Activated naive CD4-positive, alpha-beta T cell (primary cell): ENCODE measurements at places on chromosomes 6 and 20.

- no peak for DNase-seq
Measured at GRCh38 chr6:53544217-53544469, 758 bp downstream of the GCLC start.

- no peak for DNase-seq
Measured at GRCh38 chr6:3561725-3562124, 104.9 kb upstream of the SLC22A23 start.

DNA sequence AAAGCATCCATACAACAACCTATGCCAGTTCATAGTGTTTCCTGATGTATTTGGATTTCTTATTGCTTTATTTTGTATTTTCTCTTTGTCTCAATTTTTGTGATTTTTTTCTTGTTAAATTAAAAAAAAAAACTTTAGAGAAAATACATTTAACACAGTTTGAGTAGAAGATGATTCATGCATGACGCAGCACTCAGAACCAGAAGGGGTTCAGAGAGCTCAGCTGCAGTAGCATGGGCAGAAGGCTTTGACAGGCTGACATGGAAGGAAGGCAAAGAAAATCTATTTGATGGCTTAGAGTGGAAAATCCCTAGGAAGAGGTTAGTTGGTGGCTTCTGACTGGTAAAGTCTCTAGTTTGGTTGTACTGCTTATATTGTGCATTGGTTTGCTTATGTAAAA is 207.2 kb upstream of the STXBP5 start:
- no peak for DNase-seq

DNA sequence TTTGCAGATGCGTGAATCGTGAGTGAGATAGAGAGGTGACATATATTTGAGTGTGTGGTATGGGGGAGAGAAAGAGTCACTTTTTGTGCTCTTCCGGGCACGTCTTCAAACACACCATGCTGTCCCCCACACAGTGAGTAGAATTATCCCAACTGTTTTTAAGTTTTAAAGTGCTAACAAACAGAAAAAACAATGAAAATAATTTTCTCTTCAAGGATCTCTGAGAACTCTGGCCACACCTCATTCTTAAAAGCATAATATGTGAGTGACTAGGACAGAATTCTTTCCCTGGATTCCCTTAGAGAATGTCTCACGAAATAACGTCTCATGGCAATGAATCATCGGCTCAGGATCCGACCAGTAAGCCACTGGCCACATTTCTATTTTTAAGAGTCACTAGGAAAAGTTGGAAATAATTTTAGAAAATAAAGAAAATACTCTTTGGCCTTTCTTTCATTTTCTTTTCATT is 235.7 kb upstream of the ZNF217 start:
- DNase-seq: no peak

GRCh38 chr6:160031442-160031841 is 62.6 kb downstream of the IGF2R start:
- no peak for DNase-seq

DNA sequence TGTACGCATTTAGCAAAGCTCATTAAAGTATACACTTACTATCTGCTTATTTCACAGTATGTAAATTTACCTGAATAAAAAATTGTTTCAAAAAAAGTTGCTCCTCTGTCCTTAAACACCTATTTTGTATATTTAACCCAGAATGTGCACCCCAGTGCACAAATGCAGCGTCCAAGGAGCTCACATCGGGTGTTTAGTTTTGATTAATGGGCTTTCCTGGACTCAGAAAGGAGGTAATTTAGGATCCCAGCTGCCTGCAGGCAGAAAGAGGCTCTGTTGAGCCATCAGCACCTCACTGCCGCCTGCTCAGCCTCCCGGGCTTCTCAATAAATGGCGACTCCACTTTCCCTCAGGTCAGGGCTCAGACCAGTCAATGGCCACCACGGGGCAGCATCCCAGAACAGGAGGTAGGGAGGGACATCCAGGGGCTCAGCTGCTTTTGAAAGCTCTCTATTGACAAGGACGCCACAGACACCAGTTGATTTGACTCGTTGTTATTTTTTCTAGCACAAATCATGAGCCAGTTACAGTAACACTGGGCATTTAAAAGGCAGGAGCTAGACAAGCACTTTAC is 70.2 kb upstream of the TBC1D7 start:
- no peak for DNase-seq

DNA sequence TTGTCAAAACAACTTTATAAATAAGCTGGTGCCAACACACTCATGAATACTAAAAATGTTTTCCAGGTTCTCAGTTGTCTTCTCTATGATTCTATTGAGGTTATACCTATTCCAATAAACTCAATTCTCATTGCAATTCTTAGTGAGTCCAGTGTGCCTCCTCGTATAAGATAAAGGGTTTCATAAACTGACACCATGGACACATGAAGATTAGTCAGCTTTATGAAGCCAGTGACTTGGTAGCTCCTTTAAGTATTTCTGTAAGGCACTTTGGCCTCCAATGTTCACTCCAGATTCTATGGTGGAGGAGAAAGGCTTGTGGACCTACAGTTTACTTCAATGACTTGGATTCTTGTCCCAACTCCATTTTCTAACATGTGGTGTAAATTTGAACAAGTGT is 521.3 kb upstream of the JARID2 start:
- no peak for DNase-seq
